T-helper 1 cell treated with Interleukin-12 subunit alpha and Interleukin-12 subunit beta and Interleukin-4 antibody, amounts not matched to agents 30 ng/mL and 1 ng/mL, for 36 hours (primary cell): ENCODE measurements at places on chromosomes 11 and 22. TPM values are rescaled to one million over a fixed set of nuclear protein-coding genes. Genes with fewer than 3 reads are reported as not detected.

Gene MRPL17
- total RNA-seq, result 51.0 and 62.6 TPM in 2 replicates

Gene WNT7B
- total RNA-seq, result not detected in 2 replicates

Gene TIGD3
- total RNA-seq, result 0.34 and 0.51 TPM in 2 replicates

Gene DDIAS
- total RNA-seq, result 13.8 and 15.5 TPM in 2 replicates

Gene FAM111B
- total RNA-seq, result 63.3 and 63.7 TPM in 2 replicates

Gene MPPED2
- not detected in 2 replicates for total RNA-seq

Gene CD3D
- 648 and 691 TPM in 2 replicates for total RNA-seq

Gene DTX4
- 0.12 and 0.15 TPM in 2 replicates for total RNA-seq

Gene SLC17A6
- not detected in 2 replicates for total RNA-seq

Gene PRRG4
- total RNA-seq, result 0.63 and 0.74 TPM in 2 replicates

Gene C11orf42
- total RNA-seq, result not detected in 2 replicates

Gene PTPRJ
- 97.5 and 98.5 TPM in 2 replicates for total RNA-seq

Gene CADM1
- total RNA-seq, result 0.83 TPM in 1 of 2 replicates, not detected in the other

Gene OR4P4
- total RNA-seq, result not detected in 2 replicates

Gene IRAG1
- total RNA-seq, result not detected in 2 replicates

Gene IFT27
- total RNA-seq, result 28.0 and 28.4 TPM in 2 replicates

Gene E2F8
- total RNA-seq, result 22.8 and 24.9 TPM in 2 replicates

Gene KRTAP5-1
- total RNA-seq, result not detected in 2 replicates

Gene RAPSN
- total RNA-seq, result 0.71 and 1.4 TPM in 2 replicates

Gene HSPA8
- 2,429 and 2,453 TPM in 2 replicates for total RNA-seq

Gene MUC15
- total RNA-seq, result not detected in 2 replicates

Gene GANAB
- total RNA-seq, result 285 and 289 TPM in 2 replicates

Gene CSNK2A3
- 0.80 and 1.1 TPM in 2 replicates for total RNA-seq

Gene OR51B4
- total RNA-seq, result not detected in 2 replicates

Gene NNMT
- total RNA-seq, result not detected in 2 replicates

Gene OR5A1
- not detected in 2 replicates for total RNA-seq

Gene LARGE2
- not detected in 2 replicates for total RNA-seq

Gene BANF1
- 217 and 224 TPM in 2 replicates for total RNA-seq

Gene SULT4A1
- total RNA-seq, result not detected in 2 replicates

Gene SLC5A4
- not detected in 2 replicates for total RNA-seq

Gene SYT8
- total RNA-seq, result not detected in 2 replicates

Gene SMIM38
- 0.51 and 0.64 TPM in 2 replicates for total RNA-seq

Gene GSTT2B
- total RNA-seq, result 0.44 TPM in 2 replicates

Gene FGF19
- total RNA-seq, result not detected in 2 replicates

Gene PRR5
- total RNA-seq, result 13.6 and 14.6 TPM in 2 replicates

Gene ARVCF
- total RNA-seq, result 1.7 and 3.0 TPM in 2 replicates

Gene CASP12
- total RNA-seq, result not detected in 2 replicates

Gene SHANK3
- total RNA-seq, result not detected in 2 replicates

Gene C11orf98
- total RNA-seq, result 110 and 112 TPM in 2 replicates

Gene GAS2
- 2.0 and 2.9 TPM in 2 replicates for total RNA-seq

Gene LMO2
- total RNA-seq, result 0.12 TPM in 1 of 2 replicates, not detected in the other

Gene LRRC51
- 6.2 and 6.7 TPM in 2 replicates for total RNA-seq

Gene CEP126
- total RNA-seq, result 0.27 and 0.37 TPM in 2 replicates

Gene KDM4E
- not detected in 2 replicates for total RNA-seq

Gene SLC22A6
- total RNA-seq, result not detected in 2 replicates

Gene LGR4
- total RNA-seq, result not detected in 2 replicates

Gene TENM4
- total RNA-seq, result 0.02 TPM in 1 of 2 replicates, not detected in the other

Gene OR2D2
- total RNA-seq, result 0.20 TPM in 2 replicates

Gene CDKN1C
- 0.29 and 0.46 TPM in 2 replicates for total RNA-seq

Gene CRYBB3
- 0.61 TPM in 1 of 2 replicates, not detected in the other for total RNA-seq

Gene NXPE4
- total RNA-seq, result not detected in 2 replicates

Gene CSF2RB
- total RNA-seq, result 37.5 and 40.1 TPM in 2 replicates

Gene MRGPRD
- total RNA-seq, result not detected in 2 replicates

Gene NAALAD2
- not detected in 2 replicates for total RNA-seq

Gene CHST1
- 0.17 TPM in 1 of 2 replicates, not detected in the other for total RNA-seq
